ENCODE measurements at places on chromosomes 2 and 18.

- DNase-seq = no peak
Measured at GRCh38 chr2:99922664-99923063, 219.7 kb downstream of the AFF3 start.

- DNase-seq = no peak
Measured at GRCh38 chr2:118114863-118115262, 26.6 kb downstream of the INSIG2 start.

DNA sequence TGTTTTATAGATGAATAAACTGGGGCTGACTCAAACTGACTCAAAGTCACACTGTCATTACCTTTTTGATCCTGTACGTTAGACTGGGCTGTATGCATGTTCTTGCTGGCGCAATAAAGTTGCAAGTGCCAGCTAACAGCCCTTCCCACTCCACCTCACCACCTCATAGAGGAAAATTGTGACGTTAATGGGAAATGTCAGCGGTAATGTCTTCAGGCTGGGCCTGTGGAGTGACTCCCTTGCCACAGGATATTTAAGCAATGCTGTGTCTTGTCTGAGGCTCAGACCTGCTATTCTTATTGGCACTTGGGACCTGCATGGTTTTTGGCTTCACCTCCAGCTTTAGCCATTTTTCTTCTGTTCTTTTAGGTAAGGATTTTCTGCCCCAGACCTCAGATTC is 25.2 kb upstream of the CASP10 start:
- DNase-seq = no peak

- DNase-seq = no peak
Measured at GRCh38 chr2:61662990-61663389, 124.8 kb upstream of the XPO1 start.

DNA sequence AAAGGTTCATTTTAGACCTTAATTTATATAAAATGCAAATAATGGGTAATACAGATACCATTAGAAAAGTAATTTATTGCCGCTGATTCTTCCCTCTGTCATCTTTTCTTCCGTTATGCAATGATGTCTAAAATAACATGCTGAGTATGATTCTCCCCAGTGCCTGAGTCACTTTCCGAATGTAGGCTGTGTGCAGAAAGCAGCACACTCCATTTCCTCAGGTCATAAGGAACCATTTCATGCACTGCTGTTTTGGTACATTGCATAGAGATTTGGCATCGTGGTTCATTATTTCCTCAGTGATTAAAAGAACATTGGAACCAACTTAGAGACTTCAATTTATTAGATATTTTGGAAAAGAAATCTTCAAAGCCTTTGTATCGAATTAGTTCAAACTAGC is 173.5 kb downstream of the CDH2 start:
- no peak for DNase-seq

DNA sequence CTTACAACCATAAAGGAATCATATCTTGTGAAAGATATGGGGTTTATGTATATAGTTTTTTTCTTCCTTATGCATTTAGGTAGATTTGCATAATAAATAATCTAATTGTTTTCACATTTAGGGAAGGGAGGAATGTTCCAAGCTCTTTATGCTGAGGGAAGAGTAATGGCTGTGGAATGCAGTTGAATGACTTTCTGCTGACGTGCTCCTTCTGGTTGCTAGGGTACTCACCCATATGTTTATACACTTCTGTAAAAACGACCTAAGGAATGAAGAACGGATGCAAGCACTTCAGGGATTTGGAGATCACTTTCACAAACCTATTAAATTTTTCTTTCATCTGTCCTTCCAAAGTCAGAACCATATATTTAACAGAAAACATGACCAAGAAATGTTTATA is 29.2 kb upstream of the PPP4R1 start:
- no peak for DNase-seq

DNA sequence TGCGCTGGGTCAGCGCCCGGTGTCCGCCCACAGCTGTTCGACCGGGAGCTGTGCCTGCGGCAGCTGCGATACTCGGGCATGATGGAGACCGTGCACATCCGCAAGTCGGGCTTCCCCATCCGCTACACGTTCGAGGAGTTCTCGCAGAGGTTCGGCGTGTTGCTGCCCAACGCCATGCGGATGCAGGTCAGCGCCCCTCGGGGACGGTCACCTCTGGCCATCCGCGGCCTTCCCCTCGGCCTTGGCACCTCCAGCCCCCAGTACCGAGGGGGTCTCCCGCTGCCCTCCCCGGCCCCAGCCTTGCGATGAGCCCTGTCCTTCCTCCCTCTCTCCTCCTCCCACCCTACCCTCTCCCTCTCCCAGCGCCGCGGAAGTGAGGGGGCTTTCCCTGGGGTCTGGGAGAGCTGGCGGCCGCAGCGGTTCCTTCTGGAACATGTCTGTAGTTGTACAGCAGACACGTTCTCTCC is 53.2 kb upstream of the GPR17 start:
- no peak for DNase-seq

- no peak for DNase-seq
Measured at GRCh38 chr18:6865251-6865650, 135.7 kb downstream of the ARHGAP28 start.

DNA sequence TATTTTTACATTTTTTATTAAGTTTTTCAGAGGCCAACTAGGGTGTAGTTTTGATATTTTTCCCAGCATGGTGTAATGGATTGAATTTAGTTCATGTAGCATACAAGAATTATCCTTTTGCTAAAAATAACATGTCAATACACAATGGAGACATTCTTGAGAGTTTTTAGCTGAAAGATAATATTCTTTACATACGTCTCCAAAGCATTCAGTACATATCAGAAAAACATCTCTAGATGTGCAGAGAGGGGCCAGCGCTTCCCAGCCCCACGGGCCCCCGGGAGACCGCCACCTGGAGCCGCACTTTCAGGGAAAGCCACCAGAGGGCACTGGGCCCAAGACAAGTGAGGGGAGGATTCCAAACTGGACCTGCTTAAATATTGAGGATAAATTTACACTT is 499.4 kb downstream of the GALR1 start:
- DNase-seq = peak; percentile 3

DNA sequence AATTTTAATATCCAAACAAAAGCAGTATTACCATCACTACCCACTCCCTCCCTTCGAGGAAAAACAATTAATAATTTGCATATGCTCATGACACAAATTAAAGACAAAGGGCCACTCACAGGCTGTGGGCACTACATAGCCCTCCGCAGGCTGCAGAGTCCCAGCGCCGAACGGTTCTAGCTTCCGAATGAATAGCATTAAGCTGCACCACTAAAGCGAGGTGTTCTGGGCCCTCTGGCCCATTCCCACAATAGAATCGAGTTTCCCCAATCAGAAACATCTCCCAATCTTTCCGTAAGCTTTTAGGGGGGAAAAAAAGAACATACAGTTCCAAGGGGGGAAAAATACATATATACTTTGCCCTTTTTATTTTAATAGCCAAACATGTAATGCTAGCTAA is 14.5 kb upstream of the SIX3 start:
- DNase-seq = no peak

DNA sequence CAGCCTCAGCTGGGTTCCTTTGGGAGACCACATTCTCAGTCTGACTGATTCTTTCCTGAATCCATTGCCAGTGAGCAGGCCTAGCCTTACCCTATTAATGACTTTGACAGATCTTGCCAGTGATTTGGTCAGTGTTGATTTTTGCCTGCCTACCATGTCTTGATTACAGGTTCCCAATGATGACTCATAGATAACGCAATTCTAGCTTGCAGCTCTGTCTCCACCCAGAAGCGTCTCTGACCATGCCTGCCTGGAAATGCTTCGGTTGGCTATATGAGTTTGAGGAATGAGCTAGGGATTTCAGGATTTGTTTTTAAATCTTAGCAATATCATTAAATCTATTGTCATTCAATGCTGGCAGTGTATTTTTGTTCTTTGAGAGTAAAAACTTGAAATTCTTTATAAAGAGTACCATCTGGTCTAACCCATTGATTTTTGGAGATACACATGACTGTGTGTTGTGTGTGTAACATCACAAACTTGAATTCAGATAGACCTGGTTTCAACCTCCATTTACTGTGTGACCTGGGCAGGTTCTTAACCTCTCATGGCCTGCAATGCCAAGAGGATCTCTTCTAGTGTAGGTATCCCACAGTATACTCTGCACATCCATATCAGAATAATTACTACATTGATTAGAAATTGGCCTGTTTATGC is 57.0 kb downstream of the CCDC150 start:
- no peak for DNase-seq

DNA sequence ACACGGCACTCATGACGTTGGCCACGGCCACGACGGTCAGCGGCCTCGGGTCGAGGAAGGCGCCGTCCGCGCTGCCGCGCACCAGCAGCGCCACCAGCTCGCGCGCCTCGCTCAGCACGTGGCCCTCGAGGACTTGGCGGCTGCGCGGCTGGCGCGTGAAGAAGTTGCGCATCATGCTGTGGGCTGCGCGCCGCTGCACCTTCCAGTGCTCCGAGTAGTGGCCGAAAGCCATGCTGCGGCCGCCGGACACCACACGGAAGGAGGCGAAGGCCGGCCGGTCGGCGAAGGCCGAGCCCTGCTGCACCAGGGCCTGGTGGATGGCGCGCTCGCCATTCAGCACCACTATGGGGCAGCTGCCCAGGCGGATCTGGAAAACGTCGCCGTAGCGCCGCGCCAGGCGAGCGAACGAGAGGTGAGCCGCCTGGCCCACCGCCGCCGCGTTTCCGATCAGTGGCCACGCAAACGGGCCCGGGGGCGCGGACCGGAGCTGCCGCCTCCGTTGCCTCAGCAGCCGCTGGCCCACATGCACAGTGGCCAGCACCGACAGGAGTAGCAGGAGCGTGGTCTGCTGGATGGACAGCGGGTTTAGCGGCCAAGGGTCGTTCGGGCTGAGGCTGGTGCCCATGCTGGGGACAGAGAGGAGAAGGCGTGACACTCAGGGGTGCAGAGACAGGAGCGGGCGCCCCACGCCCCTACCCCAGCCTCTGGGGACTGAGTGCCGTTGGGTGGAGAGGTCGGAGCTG is 1.0 kb downstream of the CYP1B1 start:
- peak; percentile 29 for DNase-seq

GRCh38 chr2:26852405-26853306 is 4.7 kb downstream of the DPYSL5 start:
- no peak for DNase-seq

- DNase-seq = no peak
Measured at GRCh38 chr18:52484977-52485376, 145.0 kb downstream of the DCC start.

- DNase-seq = no peak
Measured at GRCh38 chr2:175567435-175568061, 386.0 kb upstream of the ATP5MC3 start.

- DNase-seq = no peak
Measured at GRCh38 chr18:59640721-59641120, 56.5 kb downstream of the CCBE1 start.

DNA sequence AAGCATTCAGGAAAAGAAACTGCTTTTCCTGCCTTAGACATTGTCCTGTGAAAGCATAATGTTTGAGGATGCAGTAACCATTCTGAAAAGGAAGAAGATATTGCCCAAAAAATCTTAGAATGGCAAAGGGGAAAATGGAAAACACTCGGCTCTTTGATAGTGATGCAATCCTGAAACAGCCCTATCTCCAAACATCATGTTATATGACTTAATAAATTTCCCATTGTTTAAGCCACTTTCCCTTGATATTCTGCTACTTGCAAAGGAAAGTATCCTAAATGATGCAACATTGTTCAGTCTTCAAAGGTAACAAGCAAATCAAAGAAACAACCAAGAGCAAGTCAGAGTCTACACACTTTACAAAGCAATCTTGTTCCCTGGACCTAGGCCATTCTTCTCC is 78.5 kb downstream of the EXOC6B start:
- no peak for DNase-seq

DNA sequence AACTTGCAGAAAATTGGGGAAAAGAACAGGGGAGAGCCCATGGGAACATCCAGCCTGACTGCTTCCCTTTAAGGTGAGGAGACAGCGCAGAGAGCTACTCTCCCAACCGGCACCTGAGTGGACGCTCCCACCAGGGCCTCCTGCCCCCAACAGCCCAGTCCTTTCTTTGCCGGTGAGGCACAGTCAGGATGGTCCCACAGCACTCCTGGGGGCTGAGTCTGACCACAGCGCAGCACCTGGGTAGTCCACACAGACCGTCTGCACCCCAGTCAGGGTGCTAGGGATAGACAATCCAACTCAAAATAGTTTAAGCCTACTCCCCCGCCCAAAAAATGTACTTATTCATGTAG is 74.5 kb downstream of the MEX3C start:
- DNase-seq = no peak

- DNase-seq = no peak
Measured at GRCh38 chr2:241226723-241227572, 38.5 kb downstream of the ANO7 start.

DNA sequence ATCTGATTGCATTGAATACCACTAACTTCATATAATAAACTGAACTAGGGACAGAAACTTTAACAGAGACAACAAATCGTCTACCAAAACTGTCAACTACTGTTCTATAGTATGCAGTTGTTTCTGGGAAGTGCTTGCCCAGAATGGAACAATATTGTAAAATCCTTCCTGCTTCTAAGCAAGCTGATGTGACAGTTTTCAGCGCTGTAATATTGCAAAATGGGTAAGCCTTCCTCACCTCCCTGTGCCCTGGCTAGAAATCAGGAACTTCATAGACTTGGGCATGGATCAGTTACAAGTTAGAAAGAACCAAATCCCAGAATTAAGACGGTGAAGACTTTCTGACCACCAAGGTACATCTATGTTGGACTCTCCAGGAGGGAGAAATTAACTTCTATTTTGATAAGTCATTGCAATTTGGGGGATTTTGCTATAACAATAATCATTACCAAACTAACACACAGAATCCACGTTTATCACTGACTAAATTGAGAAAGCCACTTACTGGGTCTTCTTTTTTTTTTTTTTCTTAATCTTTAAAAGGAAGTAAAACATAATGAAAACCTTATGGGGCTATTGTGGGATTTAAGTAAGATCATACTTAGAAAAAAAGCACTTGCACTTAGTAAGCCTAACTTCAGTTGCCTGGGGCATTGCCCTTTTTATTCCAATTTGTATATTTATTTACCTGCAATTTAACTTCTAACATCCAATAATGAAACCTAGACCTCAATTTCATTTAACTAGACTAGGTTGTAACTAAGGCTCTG is 261.5 kb downstream of the TRIB2 start:
- DNase-seq = no peak

DNA sequence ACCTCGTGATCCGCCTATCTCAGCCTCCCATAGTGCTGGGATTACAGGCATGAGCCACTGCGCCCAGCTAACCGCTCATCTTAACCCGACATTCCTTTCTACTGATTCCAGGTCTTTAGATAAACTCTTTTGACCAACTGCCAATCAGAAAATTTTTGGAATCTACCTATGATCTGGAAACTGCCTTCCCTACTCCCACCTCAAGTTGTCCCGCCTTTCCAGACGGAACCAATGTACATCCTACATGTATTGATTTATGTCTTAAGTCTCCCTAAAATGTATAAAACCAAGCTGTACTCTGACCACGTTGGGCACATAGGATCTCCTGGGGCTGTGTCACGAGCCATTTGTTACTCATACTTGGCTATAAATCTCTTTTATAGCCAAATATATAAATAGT is 3.2 kb upstream of the NEU2 start:
- DNase-seq = no peak

DNA sequence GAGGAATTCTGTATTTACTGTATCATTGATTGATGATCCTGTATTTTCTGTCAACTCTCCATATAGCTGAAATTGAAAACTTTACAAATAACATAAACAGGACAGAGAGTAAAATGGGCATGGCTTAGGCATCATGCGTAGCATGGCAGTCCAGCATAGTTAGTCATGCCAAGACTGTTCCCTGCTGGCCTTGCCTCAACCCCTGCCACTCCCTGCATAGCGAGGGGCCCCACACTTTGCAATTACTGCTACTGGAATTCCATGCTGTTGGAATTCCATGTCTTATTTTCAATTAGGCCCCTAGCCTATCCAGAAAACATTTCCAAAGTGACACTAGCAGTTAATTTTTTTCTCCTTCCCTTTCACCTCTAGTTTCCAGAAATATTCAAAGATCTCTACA is 15.1 kb upstream of the SOX11 start:
- DNase-seq = no peak
